Activated T-cell treated with anti-CD3 and anti-CD28 coated beads, Interleukin-2, amount 50 U/mL, for 72 hours (primary cell): ENCODE measurements at places on chromosomes 4 and X. TPM values are rescaled to one million over a fixed set of nuclear protein-coding genes. Genes with fewer than 3 reads are reported as not detected.
A peak's percentile ranks its signal among the peaks of the same experiment; 100 is the strongest.

DNA sequence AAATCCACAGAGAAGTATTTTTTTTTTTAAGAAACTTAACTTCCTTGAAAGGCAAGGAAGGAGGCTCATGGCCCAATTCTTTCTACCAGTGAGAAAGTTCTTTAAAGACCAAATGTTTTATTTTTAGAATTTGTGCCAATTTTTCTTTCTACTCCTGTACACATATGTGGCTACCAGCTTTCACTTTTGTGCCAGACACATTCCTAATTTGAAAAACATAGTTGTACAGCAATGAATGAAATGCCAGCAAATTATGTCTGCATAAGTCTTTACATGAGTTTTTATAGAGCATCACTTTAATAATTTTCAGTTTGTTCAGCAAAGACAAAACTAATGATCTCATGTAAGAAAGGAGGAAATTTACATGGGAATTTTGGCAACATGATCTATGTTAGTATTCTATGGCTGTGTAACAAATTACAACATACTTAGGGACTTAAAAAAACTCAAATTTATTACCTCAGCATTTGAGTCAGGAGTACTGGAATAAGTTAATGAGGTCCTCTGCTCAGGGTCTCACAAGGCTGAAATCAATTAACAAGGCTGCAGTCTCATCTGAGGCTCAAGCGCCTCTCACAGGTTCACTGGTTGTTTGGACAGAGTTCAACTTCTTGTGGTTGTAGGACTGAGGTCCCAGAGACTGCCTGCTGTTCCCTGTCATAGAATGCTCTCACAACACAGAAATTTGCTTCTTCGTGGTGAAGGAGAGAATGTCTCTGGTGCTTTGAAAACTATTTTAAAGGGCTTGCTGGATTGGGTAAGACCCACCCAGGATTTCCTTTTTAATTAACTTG is 678.2 kb upstream of the FAM241A start:
- no peak for DNase-seq

DNA sequence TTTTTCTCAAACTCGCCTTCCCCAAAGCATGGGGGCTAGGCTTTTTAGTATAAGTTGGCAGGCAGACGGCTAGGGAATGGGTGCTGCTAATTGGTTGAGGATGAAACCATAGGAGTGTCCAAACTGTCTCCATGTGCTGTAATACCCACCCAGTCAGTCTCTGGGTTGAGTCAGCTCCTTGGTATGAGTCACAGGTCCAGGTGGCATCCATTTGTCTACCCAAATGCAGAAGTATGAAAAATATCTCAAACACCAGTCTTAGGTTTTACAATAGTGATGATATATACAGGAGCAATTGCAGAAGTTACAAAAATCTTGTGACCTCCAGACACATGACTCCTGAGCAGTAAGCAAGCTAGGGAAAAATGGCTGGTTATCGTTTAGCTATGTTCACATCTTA is 27.4 kb upstream of the CCSER1 start:
- DNase-seq, result no peak

GRCh38 chrX:109826954-109827708 is 94.1 kb upstream of the ACSL4 start:
- DNase-seq, result no peak

DNA sequence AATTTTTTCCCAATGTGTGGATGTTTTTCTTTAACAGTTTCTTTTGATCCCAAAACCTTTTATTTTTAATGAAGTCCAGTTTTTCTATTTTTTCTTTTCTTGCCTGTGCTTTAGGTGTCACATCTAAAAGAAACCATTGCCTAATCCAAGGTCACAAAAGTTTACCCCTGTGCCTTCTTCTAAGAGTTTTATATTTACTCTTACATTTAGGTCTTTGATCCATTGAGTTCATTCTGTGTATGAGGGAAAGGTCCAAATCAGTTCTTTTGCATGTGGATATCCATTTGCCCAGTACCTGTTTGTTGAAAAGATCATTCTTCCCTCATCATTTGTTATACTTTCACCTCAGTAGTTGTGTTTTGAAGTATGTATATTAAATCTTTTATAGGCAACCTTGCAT is 13.0 kb downstream of the LRP2BP start:
- DNase-seq, result no peak

GRCh38 chrX:115650449-115650848 is 89.5 kb downstream of the PLS3 start:
- DNase-seq, result no peak

DNA sequence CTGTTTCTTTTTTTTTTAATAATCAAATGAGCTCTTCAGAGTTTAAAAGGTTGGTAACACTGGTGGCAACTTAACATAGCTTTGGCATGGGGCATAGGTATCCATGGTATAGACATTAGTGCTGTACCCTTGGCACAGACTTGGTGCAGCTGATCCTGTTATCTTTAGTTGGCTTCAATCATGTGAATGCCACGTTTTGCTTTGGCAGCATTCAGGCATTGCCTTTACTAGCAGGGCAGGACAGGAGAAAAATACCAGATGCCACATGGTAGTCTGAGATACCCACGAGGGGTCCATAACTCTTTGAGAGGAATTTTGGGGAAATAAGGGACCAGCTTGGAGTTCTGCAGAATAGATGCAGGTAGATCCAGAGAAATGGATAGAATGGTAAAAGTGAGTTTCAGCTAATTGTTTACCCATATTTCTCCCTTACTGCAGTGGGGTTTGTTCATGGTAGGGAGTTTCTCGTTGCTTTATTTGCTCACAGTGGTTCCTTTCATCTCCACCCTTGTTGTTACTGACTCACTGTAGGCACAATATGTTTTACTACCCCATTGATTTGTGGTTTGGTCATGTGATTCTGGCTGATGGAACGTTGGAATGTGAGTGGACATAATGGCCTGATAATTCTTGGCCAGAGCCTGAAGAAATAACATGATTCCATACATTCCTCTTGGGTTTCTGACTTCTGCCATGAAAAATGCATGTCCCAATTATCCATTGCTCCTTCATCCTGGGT is 342.7 kb downstream of the GLUD2 start:
- DNase-seq, result no peak

DNA sequence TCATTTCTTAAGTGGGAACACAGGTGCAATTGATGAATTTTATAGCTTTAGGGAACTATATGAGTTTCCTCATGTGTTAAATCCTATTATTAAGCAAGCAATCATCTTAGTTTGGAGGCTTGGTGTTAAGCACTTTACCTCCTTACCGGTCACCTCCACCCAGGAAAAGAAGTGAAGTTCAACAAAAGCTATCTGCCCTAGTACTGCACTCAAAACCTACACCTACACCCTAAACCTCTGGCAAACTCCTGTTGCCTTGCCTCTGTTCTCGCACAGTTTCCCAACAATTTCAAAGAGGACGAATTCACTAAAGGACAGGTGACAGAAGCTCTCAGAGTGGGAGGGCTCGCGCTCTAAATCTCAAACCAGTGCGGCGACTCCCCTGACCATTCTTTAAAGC is 85.7 kb upstream of the TENT5D start:
- DNase-seq, result no peak

DNA sequence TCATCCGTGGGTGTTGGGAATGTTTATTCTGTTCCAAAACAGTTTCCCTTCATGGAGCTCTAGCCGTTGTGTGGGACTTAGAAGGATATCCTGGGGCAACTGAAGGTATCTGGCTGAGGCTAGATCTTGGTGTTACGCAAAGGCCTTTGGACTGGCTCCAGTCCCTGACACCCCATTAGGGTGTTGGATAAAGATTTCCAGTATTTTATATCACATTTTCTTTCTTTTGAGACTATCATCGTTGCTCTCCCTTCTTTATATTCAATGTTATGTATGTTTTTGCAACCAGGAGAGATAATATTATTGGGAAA is 103.0 kb downstream of the TECRL start:
- no peak for DNase-seq

- DNase-seq, result no peak
Observed at GRCh38 chr4:24266951-24267722, 317.2 kb downstream of the DHX15 start.

DNA sequence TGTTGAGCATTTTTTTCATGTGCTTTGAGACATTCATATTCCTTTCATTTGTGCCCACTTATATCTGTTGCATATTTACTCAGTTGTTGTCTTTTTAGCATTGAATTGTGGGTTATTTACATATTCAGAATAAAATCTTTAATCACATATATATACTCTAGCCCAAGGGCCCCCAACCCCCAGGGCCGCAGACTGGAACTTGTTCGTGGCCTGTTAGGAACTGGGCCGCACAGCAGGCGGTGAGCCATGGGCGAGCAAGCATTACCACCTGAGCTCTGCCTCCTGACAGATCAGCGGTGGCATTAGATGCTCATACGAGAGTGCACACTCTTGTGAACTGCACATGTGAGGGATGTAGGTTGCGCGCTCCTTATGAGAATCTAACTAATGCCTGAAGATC is 480.6 kb downstream of the KCTD8 start:
- no peak for DNase-seq

- peak; percentile 78 for DNase-seq
Observed at GRCh38 chr4:77240469-77241066, 83.6 kb downstream of the CCNG2 start.

DNA sequence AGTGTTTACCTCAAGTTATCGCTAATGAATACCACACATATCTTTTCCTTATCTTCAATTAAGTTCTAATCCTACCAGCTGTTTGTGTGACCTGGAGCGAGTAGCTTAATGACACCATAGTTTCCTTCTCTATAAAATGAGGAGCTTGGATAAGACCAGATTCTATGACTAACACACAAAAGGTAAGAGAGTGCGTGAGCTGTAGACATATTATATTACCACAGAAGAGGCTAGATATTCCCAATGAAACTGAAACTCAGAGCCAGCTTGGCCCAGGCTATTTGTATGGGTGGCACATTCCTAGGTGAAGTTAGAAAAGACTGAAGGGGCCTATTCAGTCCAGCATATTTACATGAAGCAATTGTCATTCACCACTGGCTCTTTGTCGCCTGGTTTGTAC is 30.2 kb downstream of the ASB5 start:
- no peak for DNase-seq

DNA sequence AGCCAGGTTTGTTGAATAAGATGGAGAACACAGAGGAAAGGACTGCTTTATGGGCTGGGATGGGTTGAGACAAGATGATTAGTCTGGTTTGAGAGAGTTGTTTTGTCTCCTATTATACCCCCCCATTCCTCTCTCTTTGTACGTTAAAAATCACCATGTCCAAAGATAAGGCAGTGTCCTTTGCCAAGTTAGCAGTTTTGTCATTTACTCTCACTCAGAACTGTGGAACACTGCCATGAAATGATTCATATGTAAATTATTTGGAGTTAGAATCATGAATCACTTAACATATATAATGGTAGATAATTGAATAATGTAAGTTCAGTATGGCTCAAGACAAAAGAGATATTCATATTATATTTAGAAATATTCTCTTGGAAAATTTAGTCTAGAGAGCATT is 151.3 kb downstream of the DCLK2 start:
- no peak for DNase-seq

GRCh38 chr4:128862608-128863311 is 53.3 kb downstream of the JADE1 start:
- DNase-seq, result peak; percentile 40

DNA sequence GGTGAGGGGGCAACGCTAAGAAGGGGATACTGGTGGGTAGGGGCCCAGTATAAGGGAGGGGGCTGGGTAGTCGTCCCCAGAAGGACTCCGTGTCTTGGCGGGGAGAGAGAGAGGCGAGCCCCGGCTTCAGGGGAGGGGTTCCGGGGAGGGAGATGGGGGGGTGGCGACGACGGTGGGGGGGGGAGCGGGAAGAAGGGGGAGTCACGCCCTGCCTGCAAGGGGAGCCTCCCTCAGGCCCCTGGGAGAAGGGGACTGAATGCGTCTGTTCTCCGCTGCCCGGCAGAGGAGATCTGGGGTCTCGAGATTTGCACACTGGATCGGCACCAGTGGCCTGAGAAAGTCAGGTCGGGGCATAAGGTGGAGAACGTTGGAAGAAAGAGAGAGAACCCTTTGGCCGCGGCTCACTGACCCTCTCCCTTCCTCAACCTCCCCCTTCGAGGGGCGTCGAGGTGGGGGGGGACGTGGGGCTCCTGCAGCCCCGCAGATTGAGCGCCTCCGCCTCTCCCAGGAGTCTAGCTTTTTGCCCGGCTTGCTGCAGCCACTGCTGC is 609 bp upstream of the BCORL1 start:
- DNase-seq, result no peak

DNA sequence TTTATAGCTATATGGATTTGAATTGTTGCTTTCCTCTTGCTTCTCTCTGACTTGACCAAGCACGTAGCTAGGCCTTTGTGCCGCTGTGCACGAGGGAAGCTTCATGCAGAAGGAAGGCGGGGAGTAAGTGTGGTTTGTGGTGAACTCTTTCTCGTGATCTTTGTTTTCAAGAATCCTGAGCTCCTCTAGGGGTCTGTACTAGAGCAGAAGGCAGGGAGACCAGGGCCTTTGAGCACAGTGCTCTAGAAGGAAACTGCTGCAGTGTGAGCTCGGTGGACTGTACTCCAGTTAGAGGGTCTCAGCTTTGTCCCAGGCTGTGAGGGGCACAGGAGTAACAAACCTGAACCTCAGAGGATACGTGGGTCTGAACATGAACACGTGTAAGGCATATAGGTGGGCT is 49.0 kb downstream of the AGA start:
- DNase-seq, result peak; percentile 37

DNA sequence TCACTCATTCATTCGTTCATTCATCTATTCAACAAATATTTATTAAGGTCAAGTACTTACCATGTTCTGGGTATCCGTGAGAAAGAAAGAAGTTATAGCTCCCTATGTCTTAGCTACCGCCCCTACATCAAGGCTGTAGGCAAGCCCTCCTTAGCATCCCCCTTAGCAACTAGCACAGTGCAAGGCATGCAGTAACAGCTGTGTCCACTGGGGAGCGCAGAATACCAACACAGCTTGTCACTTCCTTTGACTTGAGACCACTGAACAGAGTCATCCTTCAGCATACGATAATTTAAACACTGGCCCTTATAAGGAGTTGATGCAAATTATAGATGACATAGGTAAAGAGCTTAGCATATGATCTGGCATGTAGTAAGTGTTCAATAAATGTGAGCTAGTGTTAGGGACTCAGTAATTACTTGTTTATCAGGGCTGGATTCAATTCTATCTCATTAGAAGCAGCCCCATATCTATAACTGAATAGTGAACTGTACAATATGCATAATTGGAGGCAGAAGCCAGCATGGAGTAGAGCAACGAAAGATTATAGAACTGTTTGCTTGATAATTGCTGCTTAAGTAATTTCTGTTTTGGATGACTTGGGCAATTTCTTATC is 8.7 kb downstream of the KIAA1210 start:
- DNase-seq, result peak; percentile 35

SLC25A53 gene
- 3.7 TPM for total RNA-seq

BST1 gene
- 0.24 TPM for total RNA-seq

TMEM150C gene
- 0.07 TPM for total RNA-seq

TMEM165 gene
- total RNA-seq, result 65.8 TPM

SYN1 gene
- 0.67 TPM for total RNA-seq

TMEM47 gene
- not detected for total RNA-seq

LRP2BP gene
- total RNA-seq, result 1.1 TPM

FGF5 gene
- not detected for total RNA-seq

PAGE5 gene
- not detected for total RNA-seq

GAGE12E gene
- not detected for total RNA-seq

DGKQ gene
- 12.0 TPM for total RNA-seq

PPP1R3F gene
- total RNA-seq, result 9.8 TPM

SRPX2 gene
- total RNA-seq, result not detected

TACC3 gene
- 172 TPM for total RNA-seq

IBSP gene
- total RNA-seq, result not detected

GPR119 gene
- total RNA-seq, result not detected

F11 gene
- total RNA-seq, result not detected

TBC1D8B gene
- 0.79 TPM for total RNA-seq

SPON2 gene
- total RNA-seq, result 7.0 TPM

PRRG3 gene
- total RNA-seq, result not detected

CT45A5 gene
- not detected for total RNA-seq
